ENCODE measurements at places on chromosomes 2 and 18.

DNA sequence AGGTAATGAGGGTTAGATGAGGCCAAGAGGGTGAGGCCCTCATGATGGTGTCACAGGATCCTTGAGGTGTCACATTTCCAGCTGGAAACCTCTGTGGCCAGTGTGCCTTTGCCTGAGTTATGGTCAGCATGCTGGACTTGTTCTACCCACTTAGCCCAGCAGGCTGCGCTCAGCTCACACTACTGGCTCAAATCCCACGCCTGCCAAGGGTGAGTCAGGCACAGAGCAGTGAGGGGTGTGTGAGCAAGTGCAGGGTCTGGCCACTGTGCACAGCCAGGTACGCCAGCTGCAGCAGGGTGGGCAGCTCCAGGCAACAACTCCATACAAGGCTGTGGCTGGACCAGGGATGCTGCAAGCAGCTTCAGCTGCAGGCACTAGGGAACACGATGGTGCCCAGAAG lies 616.6 kb upstream of the FSHR start:
- peak; percentile 66 for DNase-seq

DNA sequence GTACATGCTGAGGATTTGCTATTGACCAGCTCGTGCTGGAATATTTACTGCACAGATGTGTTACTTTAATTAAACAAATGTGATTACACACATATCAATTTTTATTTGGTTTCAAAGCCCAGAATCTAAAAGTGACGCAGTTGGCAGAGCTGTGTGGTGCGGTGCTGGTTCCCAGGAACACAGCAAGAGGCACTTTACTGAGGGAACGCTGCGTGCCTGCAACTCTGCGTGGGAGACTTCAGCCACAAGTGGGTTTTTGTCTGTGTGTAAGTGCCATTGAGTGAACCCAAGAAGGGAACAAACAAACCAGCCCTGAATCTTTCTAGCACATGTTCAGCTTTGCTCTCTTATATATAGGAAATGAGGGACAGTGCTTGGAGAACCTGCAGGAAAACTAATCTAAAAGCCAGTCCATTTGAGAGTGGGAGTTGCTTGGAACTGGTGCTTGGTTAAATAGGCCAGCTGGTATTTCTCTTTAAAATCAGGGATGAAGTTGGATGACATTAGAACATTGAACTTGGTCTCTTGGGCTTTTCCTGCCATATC lies 196.6 kb upstream of the CELF4 start:
- DNase-seq: no peak

- DNase-seq: no peak
These were observed 40.5 kb downstream of the NHEJ1 start for GRCh38 chr2:219120082-219120481.

DNA sequence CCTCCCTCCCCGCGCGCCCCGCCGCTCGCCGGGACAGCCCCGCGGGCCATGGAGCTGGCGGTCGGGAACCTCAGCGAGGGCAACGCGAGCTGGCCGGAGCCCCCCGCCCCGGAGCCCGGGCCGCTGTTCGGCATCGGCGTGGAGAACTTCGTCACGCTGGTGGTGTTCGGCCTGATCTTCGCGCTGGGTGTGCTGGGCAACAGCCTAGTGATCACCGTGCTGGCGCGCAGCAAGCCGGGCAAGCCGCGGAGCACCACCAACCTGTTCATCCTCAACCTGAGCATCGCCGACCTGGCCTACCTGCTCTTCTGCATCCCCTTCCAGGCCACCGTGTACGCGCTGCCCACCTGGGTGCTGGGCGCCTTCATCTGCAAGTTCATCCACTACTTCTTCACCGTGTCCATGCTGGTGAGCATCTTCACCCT lies 865 bp downstream of the GALR1 start:
- DNase-seq: no peak

GRCh38 chr2:159126432-159127022 lies 158.1 kb downstream of the TANC1 start:
- no peak for DNase-seq

All from H4 (cell line).